Right ventricle myocardium superior (tissue), 1 donor: ENCODE measurements at places on chromosomes 12 and 14. TPM values are rescaled to one million over a fixed set of nuclear protein-coding genes. Genes with fewer than 3 reads are reported as not detected.

Gene CHD8
- total RNA-seq: 25.5 TPM

Gene BCAT1
- 5.1 TPM for total RNA-seq

Gene LDHB
- total RNA-seq: 2,064 TPM

Gene RPS6KL1
- 16.8 TPM for total RNA-seq

Gene ADAM21
- 0.48 TPM for total RNA-seq

Gene ZNF219
- 50.0 TPM for total RNA-seq
